ENCODE measurements at places on chromosomes 1 and 21.

DNA sequence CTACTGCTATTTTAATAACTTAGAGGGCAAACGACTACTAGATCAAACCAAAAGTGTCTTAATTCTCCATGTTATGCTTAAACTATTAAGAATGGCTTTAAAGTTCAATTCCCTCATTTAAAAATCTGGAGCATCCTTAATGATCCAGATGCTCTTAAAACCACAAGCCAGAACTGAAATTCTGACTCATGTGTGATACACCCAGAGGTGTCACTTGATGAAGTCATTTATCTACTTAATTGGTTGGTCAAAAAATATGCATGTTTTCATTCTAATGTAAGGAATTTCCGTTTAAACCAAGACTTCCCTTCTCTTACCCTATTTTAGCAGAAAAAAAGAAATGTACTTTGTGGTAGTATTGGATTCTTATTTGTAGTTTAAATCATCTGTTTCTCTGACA is 1261.2 kb upstream of the B3GALT2 start:
- DNase-seq: no peak

DNA sequence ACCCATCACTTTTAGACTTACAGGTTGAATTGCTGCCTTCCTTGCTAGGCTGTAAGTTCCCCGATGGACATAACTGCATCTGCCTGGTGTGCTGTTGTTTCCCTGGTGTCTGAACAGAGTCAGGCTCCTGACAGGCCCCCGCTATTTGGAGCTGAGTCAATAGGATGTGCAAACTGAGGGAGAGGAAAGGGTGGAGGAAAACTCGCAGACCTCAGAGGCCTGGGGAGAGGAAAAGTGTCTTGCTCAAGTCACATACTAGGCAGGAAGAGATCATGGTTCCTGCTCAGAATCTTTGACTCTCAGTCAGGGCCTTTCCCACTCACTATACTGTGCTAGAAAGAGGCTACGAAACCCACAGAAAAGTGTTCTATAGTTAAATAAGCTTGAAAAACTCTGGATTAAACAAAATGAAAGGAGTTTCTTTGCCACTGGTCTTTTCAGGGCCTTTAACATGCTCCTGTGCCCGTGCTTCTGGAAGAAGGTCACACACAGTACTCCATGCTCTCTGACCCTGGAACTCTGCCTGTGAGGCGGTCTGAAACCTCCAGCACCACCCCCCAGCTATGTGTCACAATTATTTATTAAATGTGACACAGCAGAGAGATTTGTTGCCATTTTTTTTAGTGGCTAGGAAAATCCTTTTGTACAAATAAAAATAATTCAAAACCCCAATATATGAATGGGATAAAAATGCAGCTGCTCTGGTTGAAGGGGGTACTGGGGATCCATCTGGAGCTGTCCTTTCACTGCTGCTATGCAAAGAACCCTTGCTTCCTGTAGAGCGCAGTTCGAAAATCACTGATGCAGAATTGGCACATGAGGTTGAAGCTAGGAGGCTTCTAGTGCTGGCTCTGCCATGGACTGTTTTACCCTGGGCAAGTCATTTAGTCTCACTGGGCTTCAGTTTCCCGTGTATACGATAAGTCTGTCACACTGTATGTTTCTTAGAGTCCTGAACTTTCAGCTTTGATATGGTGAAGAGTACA is 20.1 kb upstream of the CDCP2 start:
- DNase-seq: no peak

DNA sequence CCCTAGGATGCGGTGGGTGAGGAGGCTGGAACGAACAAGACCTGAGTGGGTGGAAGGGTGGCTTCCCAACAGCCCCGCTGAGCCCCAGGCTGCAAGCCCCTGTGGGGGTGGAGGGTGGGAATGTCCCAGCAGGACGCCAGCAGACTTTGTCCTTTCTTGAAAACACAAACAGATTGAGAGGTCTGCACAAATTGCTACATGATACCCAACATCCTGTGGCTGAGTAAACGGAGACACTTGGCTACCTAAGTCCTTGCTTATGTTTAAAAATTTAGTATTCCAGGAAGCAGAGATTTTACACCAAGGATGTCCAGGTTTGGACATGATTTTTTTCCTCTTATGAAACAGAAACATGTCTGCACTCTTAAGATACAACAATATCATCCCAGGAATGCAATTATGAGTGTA is 11.8 kb upstream of the F3 start:
- DNase-seq: no peak

DNA sequence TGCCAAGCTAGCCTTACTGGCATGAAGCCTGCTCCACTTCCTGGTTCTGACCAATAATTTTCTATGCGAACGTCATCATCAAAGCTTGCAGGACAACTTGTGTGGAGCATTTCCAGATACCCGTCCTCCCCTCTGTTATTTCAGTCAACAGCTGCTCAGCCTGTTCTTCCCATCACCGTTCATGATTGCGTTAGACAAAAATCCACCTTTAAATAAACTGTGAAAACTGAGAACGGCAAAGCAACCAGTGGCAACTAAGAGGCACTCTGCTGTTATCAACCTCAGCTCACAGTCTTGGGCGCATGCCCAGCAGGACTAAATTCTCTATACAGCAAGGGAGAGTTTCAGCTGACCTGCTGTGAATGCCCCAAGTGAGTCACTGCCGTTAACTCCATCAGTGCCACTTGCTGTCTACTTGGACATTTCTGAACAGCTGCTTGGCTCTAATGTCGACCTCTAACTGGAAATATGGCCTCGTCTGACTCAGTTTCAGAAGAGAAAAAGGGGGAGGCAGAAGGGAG is 207.4 kb upstream of the RUNX1 start:
- DNase-seq: no peak

Measured in nucleus accumbens (tissue), 56 donors.